ENCODE measurements at places on chromosomes 5 and 9.

DNA sequence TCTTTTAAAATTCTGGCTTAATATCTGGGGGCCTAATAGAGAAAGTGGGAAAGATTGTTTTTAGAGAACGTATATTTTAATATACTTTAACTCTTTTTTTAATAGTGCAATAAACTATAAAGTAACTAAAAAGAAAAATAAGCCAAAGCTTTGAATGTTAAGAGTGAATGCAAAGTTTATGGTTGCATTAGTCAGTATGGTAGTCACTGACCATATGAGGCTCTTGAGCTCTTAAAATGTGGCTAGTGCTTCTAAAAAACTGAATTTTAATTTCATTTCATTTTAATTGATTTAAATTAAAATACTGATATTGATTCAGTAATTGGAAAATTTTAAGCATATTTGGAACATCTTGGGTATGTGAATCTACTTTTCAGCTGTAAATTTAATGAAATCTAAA, 310.7 kb downstream of the PJA2 start:
- DNase-seq = no peak

DNA sequence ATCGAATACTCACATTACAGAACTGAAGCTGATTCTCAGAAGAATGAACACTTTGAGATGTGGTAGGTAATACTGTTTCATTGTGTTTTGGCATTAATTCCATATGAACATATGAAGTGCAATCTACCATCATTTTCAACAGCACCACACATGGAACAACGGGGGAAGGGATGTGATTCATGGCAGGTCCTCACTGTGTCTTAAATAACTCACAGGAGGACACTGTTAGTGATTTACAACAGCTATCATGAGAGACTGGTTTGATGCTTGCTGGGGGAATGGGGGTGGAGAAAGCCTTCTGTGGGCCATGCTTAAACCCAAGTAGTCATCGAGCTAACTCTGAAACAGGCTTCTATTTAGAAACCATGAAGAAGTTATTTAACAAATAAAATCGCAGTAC, 232.9 kb downstream of the SPOCK1 start:
- no peak for DNase-seq

GRCh38 chr5:150066901-150067396, 19.4 kb downstream of the CSF1R start:
- no peak for DNase-seq

DNA sequence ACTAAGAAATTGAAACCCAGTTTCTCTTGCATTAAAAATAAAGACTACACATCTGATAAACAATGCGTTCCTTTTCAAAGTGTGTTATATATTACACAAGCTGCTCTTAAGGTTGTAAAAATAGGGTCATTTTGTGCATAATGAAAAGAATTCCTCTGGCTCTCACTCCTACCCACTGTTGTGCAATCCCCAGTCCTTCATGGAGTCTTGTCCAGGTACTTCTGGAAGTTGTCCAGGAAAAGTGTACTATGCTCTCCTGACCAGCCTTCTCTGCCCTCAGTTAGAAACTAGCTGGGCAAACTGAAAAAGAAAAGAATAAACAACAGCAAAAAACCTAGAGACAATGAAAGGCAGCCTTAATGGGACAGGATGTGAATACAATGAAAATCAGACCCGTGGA, 345.5 kb upstream of the PAPPA start:
- no peak for DNase-seq

DNA sequence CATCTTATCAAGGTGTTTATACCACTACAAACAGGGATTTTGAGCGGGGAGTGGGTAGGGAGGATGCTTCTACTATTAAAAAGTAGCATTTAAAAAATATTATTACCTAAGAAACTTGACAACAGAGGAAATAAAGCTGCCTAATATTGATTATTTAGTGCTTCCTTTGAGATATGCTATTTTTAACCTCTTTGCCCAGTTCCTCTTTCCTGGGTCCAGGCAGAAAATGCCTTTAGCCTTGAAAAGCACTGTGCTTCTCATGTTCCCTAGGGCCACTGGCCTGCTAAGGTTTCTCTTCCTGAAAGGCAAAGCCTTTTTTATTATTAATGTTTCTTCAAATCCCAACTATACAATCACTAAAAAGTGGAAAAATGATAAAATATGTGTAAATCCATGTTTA, 217.2 kb upstream of the HAPLN1 start:
- no peak for DNase-seq

DNA sequence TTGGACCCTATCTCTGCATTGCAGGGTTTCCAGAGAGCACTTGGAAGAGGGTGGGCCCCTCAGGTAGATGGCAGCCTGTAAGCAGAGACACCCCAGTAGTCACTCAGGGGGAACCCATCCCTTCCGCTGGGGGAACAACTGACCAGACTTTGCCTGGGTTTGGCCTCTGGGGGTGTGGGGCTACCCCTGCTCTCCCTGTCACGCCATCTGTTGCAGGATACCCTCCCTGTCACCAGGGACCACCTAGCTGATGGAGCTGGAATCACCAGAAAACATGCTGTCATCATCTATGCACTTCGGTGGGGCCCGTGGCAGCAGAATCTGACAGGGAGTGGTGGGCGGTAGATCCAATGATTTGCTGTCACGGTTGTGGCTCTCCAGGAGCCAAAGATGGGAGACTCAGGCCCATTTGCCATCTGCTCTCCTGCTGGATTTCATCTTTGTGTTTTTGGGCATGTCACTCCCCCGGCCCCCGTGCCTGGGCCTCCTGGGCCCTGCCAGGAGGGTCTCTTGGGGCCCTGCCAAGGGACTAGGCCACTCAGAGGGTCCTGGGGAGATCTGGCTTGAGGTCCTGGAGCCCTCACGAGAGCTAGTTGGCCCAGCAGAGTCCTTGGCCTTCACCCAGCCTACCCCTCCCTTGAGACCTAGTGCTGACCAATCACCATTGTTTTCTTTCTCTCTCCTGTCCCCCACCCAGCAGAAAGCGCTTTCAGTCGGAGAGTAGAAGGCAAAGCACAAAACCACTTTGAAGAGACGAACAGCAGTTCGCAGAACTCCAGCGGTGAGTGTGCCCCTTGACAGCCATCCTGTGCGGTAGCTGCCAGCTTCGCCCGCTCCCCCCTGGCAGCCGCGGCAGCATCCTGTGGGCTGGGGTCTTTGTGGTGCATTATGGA, 45.9 kb downstream of the AMBP start:
- DNase-seq = no peak

GRCh38 chr9:136424750-136425362, 14.4 kb downstream of the PMPCA start:
- DNase-seq = no peak

- DNase-seq = no peak
Observed at GRCh38 chr5:74370168-74370567, 270.4 kb downstream of the ENC1 start.

DNA sequence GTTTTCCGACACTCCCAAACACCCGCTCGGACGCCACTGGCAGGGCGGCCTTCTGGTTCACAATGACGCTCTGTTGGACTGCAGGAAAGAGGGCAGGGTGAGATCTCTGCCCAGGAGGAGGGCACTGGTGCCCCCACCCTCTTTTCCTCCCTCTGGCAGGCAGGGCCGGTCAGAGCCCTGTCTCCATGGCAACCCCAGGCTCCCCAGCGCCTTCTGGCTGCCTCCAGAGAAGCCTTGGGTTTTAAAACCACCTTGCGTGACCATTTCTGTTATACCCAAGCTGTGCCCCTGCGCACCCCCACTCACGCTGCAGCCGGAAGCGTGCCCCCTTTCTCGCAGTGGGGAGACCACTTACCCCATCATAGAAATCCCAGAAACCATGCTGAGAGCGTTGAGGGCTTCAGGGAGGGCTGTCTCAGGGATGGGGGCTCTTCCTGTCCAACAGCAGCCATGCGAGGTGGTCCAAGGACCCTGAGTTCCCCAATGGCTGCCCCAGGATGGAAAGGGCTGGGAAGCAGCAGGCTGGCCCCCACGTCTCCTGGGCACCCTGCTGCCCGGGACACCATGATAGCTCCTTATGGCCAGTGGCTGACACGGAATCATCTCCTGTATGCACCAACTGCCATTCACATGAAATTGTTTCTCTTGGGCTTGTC, 7.3 kb downstream of the C9orf50 start:
- no peak for DNase-seq

GRCh38 chr5:137470111-137470920, 28.8 kb downstream of the SPOCK1 start:
- DNase-seq = no peak

GRCh38 chr9:76227156-76227555, 167.1 kb downstream of the RFK start:
- no peak for DNase-seq

GRCh38 chr9:1747417-1747967, 267.7 kb upstream of the SMARCA2 start:
- DNase-seq = no peak

DNA sequence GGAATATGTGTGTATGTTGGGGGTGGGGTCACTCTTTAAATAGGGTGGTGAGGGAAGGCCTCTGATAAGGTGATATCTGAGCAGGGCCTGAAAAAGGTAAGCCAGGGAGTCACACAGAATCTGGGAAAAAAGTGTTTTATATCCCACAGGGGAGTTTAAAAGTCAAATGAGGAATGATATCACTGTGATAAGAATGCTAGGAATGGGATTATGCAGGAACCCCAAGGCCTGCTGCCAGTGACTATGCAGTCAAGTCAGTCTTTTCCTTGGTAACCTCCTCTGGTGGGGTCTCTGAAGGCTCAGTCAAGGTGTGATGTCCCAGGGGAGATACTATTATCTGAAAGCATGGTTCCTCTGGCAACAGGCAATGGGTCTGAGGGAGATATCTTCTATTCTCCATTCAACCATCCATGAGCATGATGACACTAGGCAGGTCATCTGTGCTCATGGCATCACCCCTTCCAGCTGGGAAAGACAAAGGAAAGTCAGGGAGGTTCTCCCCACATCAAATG, 53.5 kb downstream of the GRIA1 start:
- DNase-seq = no peak
